ENCODE measurements at places on chromosomes 16 and 17.

GRCh38 chr17:64679710-64680216 lies 17.7 kb upstream of the SMURF2 start:
- no peak for DNase-seq

- DNase-seq = no peak
Measured at GRCh38 chr17:73227379-73227778, 34.3 kb downstream of the CPSF4L start.

DNA sequence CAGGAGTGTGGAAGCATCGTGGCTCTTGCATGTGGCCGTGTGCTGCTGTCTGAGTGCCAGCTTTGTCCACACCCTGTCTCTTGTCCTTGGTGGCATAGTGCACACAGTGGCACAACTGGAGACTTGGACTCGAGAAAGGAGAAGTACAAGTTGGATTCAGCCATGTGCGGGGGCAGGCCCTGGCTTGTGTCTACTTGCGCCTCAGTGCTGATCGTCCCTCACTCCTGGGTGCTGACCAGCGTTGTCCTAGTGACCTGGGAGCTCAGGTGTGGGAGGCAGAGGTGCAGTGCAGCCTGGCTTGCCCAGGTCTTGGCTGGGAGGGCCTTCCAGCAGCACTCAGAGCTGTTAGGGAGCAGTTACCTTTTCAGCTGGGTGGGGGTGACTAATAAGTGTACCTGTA lies 20.6 kb downstream of the MPRIP start:
- DNase-seq = no peak

GRCh38 chr16:2919511-2920255 lies 8.0 kb downstream of the FLYWCH1 start:
- peak; percentile 72 for DNase-seq

DNA sequence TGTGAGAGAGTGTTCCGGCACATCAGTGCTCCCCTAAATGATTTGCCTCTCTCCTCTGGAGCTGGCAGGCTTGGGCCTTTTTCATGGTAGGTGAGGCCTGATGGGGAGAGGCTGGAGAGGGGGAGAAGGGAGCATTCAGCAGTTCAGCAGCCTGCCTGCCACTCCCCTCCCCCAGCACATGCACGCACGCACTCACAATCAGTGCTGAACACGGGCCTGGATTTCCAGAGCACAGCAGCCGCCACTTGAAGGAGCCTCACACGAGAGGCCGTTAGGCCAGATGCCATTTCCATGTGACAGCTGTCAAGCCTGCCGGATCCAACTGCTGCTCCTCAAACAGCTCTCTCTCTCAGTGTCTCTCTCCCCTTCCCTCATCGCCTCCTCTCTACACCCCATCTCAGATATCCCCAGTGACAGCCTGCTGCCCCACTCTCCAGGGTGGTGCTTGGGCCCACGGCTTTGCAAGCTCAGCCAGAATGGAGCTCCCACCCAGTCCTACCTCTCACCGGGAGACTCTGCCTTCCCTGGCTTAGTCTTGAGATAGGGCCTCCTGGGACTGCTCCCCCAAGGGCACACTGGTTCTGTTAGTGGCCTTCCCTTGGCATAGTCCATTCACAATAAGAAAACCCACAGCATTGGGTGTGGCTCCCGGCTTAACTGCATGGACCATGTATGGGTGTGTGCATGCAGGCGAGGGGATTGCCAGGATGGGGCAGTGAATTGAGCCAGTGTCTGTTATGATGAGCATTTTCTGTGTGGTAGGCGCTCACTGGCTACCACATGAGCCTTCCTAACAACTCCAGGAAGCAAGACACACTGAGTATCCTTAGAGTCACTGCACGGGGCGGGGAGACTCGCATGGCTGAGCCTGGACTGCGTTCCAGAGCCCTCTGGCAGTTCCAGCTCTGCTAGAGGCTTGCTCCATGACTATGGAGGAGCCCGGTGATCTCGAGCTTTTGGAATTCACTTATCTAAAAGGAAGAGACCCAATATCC lies 226.2 kb downstream of the CCDC182 start:
- peak; percentile 70 for DNase-seq

- no peak for DNase-seq
Measured at GRCh38 chr16:12171706-12172105, 195.2 kb downstream of the SNX29 start.

DNA sequence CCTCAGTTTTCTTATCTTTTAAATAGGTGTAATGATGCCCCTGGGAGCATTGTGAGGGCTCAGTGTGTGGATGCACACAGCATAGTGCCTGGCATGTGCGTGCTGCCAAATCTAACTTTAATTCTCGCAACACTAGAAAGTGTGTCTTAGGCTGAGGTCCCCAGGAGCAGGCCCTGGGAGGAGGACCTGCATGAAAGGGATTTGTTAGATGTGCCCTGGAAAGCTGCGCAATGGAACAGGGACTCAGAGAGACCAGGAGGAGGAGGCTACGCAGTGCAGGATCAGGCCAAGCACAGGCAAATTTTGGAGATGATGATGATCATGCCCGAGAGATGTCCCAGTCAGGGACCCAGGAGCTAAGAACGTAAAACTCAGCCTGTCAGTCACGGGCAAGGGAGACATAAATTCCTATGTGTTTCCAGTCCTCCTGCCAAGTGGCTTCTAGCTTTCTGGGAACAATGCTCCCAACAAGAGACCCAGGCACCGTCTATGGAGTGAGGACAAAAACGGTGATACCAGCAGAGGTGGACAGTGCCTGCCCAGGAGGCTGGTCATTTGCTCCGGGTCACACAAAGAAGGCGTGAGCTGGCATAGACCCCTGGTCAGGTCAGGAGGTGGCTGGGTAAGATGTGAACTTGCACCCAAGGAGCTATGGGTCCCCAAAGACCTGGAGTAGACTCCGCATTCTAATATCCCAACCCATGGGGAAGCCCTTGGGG lies 352.2 kb upstream of the TNRC6C start:
- DNase-seq = no peak

GRCh38 chr16:80806927-80807340 lies 2.5 kb upstream of the CDYL2 start:
- no peak for DNase-seq

DNA sequence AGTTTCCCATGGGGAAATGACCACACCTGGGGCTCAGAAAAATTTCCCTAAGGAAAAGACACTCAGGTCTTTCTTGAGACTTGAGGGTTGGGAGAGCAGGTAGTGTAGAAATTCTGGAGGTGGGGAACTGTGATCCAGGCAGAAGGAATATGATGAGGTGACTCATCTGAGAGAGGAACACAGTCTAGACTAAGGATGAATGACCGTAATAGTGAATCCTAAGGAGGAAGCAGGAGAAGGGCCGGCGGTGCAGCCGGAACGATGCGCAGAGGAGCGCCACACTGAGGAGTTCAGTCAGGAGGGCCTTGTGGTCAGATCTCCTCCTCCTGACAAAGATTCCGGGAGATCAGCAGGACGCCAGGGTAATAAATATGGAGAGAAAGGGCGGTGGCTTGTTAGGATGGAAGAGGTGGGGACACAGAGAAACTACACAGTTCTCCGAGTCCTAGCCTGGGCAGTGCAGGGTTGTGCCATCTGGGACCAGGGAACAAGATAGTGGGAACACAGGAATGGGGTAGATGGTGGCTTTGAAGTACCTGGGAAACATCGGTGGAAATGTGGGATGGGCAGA lies 135.6 kb downstream of the PARN start:
- no peak for DNase-seq

- no peak for DNase-seq
Measured at GRCh38 chr17:66268247-66268927, 34.0 kb upstream of the PRKCA start.

- no peak for DNase-seq
Measured at GRCh38 chr16:66933776-66934137, 445 bp downstream of the CIAO2B start.

GRCh38 chr17:50634224-50634914 lies at the start of gene ABCC3:
Gene ABCC3 (plus strand): TSS chr17:50634881. CDS start chr17:50634937, 56 bp downstream.
- peak; percentile 75 for DNase-seq

- DNase-seq = no peak
Measured at GRCh38 chr16:6229186-6229585, 1103.5 kb upstream of the RBFOX1 start.

GRCh38 chr16:69566240-69566980 lies 644 bp downstream of the NFAT5 start:
- no peak for DNase-seq

DNA sequence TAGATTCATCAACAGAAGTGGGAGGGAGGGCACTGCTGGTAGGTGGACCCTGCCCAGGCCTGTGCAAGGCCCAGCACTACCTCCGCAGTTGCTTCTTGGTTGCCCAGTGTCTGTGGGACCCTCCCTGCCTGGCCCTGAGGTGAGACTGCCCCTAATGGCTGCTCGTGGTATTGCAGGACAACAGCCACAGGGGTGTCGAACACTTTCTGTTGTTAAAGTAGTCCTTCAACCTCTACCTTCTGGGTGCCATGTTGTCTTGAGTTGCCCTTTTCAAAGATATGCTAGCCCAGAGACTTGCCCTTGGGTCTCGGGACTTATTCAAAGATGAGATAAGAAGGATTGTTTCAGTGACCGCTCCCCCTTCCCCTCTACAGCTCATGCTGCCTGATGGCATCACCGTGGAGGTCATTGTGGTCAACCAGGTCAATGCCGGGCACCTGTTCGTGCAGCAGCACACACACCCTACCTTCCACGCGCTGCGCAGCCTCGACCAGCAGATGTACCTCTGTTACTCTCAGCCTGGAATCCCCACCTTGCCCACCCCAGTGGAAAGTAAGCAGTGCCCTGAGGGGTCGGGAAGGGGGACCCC lies 29.1 kb downstream of the AKAP1 start:
- DNase-seq = peak; percentile 84

GRCh38 chr17:7929158-7930023 lies at the start of gene KCNAB3:
Gene KCNAB3 (minus strand): TSS chr17:7929856. CDS start chr17:7929435, 421 bp downstream.
- DNase-seq = peak; percentile 92

DNA sequence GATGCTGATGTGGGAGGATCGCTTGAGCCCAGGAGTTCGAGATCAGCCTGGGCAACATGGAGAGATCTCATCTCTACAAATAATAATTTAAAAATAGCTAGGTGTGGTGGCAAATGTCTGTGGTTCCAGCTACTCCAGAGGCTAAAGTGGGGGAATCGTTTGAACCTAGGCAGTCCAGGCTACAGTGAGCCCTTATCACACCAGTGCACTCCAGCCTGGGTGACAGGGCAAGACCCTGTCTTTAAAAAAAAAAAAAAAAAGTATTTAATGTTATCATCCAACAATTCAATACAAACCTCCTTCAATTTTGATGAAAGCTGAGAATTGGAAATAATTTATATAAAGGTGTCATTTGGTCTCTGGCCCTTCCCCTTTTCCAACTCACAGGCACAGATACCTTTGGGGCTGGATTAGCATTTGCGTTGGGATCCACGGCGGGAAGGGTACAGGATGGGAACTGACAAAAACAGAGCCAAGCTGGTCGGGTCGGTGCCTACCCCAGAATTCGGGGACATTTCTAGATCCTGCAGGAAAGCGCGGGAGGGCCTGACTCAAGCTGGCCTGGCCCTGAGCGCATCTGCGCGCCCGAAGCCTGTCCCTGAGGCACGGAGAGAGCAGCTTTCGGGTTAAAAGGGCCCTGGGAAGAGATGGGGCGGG lies 860 bp upstream of the DCAF7 start:
- no peak for DNase-seq

DNA sequence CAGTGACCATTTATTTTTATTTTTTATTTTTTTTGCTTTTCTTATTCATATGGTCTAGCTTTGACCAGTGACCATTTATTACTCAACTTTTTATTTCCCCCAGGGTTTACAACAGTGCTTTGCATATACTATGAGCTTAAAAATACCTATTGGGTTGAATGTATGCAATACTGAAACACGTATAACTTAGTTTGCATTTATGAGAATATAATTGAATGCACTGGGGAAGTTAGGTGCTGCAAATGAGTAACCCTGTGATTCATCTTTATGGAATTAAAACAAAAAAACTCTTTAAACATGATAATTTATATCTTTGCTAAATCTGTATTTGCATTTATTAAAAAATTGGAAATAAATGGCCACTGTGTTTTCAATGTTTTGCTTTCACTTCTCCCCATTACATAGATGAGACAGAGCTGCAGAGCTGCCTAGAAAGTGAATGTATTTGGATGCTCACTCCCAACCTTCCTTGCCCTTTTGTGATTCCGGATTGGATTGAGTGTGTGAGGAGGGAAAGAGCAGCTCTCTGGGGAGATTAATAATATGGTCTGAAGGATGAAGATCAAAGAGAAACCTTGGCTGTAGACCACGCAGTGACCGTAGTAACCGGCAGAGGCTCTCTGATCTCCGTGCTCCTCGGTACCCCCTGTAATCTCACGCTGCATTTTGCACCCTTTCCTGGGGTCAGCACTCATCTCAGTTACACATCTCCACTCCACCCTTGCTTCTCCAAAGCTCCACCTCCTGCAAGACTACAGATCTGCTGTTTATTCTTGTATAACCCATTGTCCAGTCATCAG lies 14.3 kb downstream of the TMEM100 start:
- no peak for DNase-seq

DNA sequence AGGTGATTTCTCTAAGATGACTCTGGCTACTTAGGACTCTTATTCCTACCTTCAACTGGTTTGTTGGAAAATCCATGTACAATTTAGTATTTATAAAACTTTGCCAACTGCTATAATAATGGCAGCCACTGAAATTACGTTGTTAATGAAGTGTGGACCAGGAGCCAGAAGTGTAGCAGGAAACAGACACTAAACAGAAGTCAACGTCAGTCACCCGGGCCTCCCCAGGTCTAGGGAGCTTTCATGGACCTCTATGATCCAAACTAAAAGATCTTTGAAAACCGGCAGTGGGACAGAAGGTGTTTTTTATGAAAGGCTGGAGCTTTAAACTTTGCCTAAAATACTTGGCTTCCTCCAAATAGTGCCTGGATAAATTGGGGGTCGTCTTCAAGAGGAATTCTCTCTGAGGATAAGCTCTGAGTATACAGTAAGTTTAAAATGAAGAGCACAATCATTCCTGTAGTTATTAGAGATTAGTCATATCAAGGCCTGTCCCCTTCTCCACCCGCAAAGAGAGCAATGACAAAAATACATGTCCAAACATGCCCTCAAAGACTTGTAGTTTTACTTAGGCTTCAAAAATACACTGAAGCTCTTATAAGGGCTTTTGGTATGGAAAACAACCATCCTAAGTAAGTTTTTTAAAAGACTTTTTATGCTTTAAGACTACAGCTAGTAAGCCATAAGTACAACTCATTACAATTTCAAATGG lies 34.6 kb downstream of the DCUN1D3 start:
- no peak for DNase-seq

DNA sequence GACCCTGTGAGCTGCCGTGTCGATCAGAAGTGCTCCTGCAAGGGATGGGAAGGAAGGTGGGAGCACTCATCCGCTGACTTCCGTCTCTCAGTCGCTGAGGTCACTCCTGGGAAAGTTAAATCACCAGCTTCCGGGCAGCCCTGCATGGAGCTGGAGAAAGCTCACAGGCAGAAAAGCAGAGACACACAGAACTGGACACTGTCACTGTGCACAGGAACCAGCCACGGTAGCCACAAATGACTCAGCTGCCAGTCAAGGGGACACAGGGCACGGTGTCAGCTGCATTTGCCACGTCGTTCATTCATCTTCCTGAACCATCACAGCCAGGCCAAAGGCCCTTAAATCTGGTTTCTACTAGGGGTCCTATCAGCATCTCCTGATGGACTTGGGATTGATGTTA lies 226.4 kb upstream of the PSMD7 start:
- DNase-seq = no peak

DNA sequence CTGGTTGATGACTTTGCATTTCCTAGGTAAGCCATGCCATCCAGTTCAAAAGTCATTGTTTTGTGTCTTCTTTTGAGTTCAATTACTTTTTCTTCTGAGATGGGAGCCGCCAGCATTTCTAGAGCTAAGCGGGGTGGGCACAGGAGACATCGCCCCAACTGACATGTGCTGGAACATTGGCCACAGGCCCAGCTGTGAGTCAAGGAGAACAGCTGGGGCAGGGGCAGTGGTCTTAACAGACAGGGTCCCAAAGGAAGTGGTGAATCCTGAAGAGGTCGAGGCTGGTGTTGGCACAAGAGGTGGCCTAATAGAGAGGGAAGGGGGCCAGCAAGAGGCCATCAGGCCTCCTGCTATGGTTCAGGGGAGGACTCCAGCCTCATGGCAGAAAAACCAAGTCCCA lies 17.1 kb downstream of the RAB11FIP4 start:
- no peak for DNase-seq
